ENCODE measurements at places on chromosomes 16 and 17.

GRCh38 chr17:6102615-6103014, 32.4 kb downstream of the WSCD1 start:
- DNase-seq = no peak

- peak; percentile 5 for DNase-seq
Observed at GRCh38 chr16:59296888-59297287, 562.8 kb upstream of the GOT2 start.

DNA sequence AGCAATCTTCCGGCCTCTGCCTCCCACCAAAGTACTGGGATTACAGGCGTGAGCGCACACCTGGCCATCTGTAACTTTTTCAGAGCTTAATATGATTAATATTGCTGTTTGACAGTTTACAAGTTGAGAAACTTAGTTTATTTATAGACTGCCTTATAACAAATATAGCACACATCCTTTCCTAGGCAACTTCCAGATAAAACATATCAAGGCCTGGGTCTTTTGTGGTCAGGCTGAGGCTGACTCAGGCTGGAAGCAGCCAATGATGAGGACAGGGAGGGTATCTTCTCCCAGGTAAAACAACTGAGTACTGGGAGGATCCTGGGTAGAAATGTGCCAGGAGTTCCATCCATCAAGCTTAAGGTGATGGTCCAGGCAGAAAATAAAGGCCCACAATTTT, 16.2 kb downstream of the LUC7L start:
- no peak for DNase-seq

GRCh38 chr17:42679492-42680330, 1.9 kb downstream of the CCR10 start:
- peak; percentile 88 for DNase-seq

- DNase-seq = no peak
Observed at GRCh38 chr16:50297301-50298074, 31.1 kb downstream of the ADCY7 start.

DNA sequence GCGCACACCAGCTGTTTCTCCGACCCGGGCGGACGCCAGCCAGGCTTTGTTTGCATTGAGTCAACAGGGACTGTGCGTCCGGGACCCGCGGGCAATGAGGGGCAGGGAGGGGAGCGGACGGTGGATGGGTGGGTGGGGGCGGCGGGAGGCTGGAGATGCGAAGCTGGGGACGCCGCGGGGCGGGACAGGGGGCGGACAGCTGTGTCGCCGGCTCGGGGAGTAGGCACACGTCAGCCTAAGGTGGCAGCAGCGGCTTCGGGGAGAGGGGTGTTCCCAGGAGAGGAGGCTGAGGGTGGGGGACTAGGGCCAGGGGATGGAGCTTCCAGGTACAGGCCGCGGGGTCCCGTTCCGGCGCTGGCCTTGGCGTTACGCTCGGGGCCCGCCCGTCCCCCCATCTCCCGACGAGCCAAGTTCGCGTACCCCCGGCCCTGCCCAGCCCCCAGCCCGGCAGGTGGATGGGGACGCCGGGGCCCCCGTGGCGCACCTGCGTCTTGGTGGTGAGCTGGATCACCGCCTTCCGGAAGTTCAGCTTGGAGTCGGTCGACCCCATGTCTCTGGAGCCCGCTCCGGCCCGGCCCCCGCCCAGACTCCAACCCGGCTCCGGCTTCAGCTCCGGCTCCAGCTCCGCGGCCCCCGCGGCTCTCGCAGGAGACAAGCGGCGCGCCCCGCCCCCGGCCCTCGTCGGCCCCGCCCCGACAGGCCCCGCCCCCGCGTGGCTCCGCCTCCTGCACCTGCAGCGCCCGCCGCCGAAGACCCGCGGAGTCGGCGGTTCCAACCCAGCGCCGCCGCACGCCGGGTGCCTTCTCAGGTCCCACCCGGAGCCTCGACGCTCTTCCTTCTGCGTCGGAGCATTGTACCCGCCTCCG, at the start of gene HID1:
Gene HID1 (minus strand): TSS at position 653 of the 866 bp plus-strand sequence. CDS start 103 bp downstream, at position 550.
- DNase-seq = peak; percentile 89

DNA sequence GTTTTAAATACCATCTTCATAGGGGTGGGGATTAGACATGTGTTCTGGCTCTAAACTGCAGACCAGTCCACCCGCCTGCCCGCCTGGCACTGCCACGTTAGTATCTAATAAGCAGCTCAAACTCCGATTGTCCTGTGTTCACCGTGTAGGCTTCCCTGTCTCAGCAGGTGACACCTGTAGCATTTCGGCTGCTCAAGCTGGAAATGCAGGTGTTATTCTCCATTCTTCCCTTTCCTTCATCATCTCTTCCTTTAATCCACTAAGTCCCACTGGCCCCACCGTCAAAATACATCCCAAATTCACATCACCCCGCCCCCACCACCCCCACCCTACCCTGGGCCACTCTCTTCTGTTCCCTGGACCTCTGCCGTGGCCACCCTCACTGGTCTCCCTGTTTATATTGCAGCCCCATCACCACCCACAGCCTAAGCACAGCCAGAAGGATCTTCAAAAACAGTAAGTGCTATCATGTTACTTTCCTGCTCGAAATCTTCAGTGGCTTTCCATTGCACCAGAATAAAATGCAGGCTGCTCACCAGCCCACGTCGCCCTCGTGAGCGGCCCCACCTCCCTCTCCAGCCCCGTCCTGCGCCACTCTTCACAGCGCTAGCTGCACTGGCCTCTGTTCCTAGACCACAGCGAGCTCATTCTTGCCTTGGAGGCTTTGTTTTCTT, 65.1 kb downstream of the RTN4RL1 start:
- no peak for DNase-seq

DNA sequence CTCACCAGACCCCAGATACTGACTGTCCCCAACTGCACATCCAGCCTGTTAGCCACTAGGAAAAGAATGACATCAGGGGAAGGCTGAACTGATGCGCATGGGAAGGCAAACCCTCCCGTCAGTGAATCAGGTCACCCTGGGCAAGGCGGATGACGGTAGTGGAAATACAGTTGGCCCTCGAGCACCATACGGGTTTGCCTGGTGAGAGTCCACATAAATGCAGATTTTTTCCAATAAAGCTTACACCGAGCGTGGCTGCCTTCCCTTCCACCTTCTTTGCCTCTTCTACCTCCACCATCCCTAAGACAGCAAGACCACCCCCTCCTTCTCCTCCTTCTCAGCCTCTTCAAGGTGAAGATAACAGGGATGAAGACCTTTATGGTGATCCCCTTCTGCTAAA, 236.1 kb upstream of the TNRC6C start:
- DNase-seq = no peak

GRCh38 chr16:31458073-31458843, 1.0 kb upstream of the ARMC5 start:
- DNase-seq = peak; percentile 71

DNA sequence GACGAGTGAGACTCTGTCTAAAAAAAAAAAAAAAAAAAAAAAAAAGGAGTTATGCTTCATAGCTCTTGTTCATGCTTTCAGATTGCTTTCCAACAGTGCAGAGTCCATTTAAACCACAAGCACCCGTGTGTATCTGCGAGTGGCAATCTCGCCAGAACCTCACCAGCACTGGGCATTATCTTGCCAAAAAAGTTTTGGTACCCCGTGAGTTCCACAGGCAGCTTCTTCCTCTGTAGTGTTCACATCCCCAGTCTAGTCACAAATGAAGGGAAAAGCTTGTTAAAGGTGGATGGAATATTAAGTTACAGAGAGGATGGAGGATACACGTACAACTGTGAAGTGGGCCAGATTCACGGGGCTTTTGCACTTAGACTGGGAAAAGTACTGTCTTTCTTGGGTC, 33.5 kb downstream of the WSB1 start:
- DNase-seq = no peak

GRCh38 chr17:38608648-38609047, 2.9 kb upstream of the SRCIN1 start:
- peak; percentile 54 for DNase-seq

GRCh38 chr17:34314279-34314678, 5.0 kb upstream of the CCL8 start:
- no peak for DNase-seq

GRCh38 chr17:27849474-27850185, 43.5 kb downstream of the LYRM9 start:
- peak; percentile 24 for DNase-seq

DNA sequence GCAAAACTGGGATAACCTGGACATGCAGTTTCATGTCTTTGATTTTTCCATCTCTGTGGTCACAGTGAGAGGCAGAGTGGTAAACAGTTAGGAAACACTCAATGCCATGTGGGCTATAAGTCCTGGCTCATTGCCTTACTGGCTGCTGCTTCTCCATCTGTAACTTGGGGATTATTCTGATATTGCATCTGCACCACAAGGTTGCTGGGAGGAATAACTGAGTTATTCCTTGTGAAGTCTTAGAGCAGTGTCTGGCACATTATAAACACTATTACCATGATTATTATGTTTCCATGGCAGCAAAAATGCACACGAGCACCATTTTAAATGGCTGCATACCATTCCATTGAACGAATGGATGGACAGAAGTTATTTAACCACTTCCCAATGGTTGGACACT, 111.7 kb upstream of the CDH5 start:
- no peak for DNase-seq

DNA sequence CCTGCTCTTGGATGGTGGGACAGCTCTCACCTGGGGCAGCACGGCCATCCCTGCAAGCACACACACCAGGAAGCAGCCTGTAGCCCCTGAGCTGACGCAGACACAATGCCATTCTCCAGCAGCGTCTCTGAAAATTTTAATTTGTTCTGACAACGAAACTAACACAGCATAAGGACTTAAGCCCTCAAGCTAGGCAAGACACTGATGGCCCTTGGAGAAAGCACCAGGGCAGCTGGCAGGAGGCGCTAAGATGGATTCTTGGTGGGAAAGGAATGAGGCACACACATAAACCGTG, 2.7 kb upstream of the LIMD2 start:
- no peak for DNase-seq

GRCh38 chr17:64230791-64231408, 32.2 kb downstream of the TEX2 start:
- no peak for DNase-seq

DNA sequence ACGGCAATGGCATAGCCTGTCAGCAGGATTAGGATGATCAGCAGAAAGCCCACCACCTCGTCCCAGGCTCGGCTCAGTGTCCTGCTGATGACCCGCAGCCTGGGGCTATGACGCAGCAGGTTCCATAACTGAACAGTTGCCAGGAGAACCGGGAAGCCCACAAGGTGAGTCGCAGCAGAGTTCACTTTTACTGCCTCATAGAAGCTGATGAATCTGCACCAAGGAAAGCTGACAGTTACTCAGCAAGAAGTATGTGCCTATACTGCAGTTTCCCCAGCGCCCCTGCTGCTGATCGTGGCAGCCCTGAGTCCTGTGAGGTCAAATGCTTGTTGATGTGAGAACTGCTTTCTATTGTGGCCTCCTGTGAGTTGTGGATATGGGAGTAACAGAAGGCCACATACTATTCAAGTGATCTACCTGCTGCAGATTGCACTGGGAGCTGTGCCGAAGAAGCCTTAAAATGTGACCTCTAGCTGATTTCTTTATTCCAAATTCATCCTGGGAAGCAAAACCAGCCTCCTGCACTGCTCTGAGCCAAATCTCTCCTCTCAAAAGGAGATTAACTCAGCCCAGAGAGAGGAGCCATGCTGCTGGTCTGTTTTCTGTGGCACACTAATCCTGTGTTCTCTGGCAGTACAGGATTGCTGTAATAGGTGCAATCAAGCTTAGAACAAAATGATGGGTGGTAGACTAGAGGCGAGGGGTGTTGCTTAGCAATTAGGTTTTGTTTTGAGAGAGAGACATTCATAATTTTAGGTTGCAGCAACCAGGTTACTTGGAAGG, 38.8 kb downstream of the IST1 start:
- no peak for DNase-seq

GRCh38 chr17:72104863-72105234, 16.0 kb upstream of the SOX9 start:
- no peak for DNase-seq

DNA sequence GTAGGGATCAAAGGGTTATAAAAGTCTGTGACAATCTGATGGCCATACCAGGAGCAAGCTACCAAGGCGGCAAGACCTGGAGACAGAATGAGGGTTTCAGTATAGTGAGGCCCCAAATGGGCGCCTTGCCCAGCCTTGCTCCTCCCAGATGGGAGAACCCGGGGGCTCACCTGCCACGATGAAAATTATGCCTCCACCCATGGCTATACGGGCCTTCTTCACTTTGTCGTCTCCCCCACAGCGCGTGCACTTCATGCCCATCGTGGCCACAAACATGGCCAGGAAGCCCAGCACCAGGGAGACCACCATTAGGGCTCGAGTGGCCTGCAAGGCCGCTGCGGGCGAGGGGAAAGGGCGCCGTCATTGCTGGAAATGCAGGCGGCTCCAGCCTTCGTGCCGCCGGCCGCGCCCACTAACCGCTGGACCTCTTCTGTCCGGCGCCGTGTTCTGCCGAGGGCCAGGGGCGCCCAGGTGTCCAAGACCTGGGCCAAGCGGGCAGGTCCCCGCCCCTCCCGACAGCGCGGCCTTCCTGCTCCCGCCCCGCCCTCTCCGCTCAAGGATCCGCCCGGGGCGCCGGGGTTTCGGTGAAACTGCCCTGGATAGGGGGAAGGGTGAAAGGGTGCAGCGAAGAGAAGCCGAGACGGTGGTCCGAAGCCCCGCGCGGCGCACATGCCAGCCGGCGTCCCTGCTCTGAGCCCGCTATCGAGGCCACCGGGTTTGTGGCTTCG, 1.5 kb downstream of the CLDN7 start:
- peak; percentile 94 for DNase-seq

GRCh38 chr17:49015179-49015923, 18.2 kb downstream of the IGF2BP1 start:
- no peak for DNase-seq

DNA sequence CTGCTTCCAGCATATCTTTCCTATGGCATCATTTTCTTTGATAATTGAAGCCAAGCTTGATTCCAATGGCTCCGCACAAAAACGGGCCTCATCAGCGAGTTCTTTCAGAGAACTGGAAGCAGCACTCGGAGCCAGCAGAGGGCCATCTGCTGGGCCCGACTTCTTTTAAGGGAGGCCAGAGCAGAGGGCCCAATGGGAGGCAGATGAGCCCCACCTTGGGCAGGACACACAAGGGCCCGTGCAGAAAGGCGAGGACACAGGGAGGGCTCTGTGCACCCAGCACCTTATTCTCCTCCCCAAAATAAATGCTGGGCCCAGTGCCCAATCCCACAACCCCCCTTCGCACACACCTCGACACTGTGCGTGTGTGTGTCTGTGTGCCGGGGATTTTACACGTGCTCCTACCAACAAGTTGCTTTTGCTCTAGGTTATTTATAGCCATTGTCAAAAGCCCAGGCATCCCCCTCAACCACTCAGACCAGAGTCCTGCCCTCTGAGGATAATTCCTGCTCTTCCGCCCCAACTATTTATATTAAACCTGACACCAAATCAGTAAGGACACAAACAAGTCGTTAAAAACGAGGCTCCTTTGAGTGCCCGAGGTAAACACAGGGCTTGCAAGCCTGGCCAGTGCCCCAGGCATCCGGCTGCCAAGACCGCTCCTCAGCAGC, 6.8 kb downstream of the AXIN2 start:
- no peak for DNase-seq

- DNase-seq = no peak
Observed at GRCh38 chr17:64074704-64075426, 54.4 kb upstream of the ICAM2 start.

DNA sequence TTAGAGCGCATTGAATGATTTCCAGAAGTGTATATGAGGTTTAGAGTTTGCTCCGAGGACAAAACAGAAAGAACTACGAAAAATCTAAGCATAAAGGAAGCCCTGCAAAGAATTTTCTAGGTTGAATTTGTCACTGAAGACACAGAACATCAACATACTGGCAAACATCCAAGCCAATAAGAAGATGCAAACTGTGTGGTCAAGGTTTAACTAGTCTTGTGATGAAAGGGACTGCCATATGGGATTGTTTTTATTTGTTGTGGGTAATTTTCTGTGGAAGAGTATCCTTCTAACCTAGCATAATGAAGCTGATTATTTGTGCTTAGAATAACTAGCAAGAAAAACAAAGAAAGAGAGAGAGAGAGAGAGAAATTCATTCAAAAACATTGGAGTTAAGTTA, 492.0 kb upstream of the ERCC4 start:
- DNase-seq = no peak

All from GM23338 (cell line).